Activated T-helper 1 cell treated with Interleukin-2 at 50 U/mL for 16 hours (primary cell): ENCODE measurements at places on chromosomes 5 and 9.

- DNase-seq: no peak
Measured at GRCh38 chr9:121912812-121913627, 180.1 kb downstream of the TTLL11 start.

GRCh38 chr5:123527190-123527589 is 15.2 kb downstream of the CSNK1G3 start:
- no peak for DNase-seq

DNA sequence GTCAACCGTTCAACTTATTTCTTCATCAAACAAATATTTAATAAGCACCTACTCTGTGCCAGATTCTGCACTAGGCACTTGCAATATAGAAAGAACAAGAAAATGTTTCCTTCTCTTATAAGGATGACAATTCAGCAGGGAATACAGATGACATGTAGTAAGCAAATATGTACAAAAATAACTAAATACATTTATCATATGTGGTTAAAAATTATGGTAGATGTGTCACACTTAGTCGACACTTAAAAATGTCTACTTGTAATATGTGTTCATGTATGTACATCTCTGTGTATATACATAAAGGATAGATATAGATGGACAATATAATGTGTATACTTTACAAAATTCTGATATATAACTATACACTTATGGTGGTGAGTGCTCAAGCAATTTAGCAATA is 417.0 kb upstream of the MEF2C start:
- DNase-seq: no peak

DNA sequence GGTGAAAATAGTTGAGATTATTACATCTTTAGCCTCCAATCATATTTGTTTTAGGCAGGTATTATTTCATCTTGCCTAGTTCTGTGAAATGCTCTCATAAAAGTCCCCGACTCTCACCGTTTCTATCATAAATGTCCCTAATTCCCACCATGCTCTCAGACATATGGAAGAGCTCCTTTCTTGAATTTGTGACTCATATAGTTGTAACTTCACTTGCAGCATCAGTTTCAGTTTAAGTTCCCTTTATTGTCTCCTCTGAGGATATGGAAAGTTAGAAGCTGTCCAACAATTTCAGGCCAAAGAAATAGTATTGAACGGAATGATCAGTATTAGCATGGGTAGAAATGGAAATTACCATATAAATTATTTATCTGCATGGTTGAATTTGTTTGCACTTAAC is 187.5 kb upstream of the NR4A3 start:
- DNase-seq: no peak

- DNase-seq: no peak
Measured at GRCh38 chr9:129432297-129433154, 188.4 kb downstream of the C9orf50 start.

GRCh38 chr9:4010309-4010708 is 289.6 kb downstream of the GLIS3 start:
- DNase-seq: no peak
